ENCODE measurements at places on chromosomes 1 and 21.

DNA sequence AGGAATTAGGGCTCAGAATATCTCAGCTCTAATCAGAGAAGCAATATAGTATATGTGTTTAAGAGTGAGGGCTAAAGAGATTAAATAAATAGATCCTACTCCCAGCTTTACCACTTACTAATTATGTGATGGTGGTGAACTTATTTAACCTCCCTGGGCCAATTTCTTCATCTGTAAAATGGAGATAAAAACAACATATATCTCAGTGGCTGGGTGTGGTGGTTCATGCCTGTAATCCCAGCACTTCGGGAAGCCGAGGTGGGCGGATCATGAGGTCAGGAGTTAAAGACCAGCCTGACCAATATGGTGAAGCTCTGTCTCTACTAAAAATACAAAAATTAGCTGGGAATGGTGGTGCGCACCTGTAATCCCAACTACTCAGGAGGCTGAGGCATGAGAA is 135.2 kb downstream of the SLC44A5 start:
- DNase-seq = no peak

DNA sequence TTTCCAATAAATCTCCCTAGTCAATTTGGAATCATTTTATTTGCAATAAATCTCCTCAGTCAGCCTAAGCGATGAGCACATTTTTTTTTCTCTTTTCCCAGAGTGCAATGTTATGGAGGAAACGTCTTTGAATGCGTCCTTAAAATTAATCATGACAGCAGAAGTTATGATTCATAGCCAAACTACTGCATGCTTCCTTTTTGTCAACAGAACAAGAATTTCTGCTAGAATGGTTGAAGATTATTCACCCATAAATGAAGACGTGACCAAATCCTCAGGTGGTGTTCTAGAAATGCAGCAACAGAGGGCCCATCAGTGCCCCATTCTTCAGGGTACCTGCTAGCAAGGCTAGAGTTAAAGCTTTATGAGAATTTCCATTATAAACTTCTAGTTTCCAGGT is 407.9 kb upstream of the PKN2 start:
- no peak for DNase-seq

DNA sequence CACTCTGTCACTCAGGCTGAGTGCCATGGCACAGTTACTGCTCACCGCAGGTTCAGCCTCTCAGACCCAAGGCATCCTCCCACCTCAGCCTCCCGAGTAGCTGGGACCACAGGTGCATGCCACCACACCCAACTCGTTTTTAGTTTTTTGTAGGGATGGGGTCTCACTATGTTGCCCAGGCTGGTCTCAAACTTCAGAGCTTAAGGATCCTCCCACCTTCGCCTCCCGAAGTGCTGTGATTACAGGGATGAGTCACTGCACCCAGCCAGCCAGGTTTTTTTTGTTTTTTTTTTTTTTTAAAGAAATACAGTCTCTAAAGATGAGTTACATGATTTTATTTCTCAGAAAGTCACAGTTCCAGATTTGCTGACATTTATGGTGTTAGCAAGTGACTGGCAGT is 29.0 kb downstream of the BACE2 start:
- no peak for DNase-seq

GRCh38 chr21:45262616-45263015 is 25.1 kb downstream of the POFUT2 start:
- no peak for DNase-seq

GRCh38 chr1:38530957-38531356 is 328.6 kb downstream of the RRAGC start:
- DNase-seq = no peak

DNA sequence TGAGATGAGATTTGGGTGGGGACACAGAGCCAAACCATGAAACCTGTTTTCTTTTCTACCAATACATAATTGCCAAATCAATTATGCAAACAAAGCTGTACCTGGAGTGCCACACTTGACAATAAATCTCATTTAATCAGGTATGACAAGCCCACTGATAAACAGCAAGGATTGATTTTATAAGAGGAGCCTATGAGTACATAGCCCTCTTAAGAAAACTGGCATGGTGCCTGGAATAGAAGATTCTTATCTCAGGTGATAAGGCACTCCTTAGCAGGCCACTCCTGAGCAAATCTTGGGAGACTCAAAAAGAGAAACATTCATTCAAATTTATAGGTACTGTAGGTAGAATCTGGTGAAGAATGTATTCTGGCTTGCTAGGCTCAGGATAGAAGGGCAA is 28.6 kb upstream of the PDE4B start:
- DNase-seq = no peak

DNA sequence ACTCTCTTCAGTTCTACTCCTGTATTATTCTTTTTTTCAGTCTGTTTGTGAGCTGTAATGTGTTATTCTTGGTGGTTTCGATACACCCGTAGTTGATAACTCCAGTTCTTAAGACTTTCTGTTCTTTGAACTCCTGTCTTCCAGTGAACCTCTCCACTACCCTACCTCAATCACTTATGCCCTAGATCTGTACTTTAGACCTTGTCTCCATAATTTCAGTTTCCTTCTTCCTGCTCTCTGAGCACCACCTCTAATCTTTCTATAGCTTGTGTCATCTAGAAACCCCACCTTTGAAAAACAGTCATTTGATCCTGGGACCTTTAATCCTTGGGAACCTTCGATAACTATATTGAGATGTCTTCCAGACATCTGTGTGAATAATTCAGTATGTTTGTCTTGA is 159.3 kb downstream of the PIK3R3 start:
- no peak for DNase-seq

DNA sequence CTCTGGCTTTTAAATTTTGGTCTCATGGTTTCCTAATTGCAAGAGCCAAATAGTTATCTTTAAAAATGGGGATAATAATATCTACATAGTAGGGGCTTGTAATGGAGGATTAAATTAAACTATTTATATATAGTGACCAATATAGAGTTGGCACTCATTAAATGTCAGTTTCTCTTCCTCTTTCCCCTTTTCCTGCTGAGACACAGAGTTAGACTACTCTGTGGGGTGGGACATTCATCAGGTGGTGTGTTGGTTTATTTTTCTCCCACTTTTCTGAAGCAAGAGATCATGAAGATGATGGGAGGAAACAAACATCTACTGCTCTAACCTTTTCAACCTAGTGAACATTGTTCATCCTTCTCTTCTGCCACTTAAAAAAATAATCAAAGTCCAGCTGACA is 17.3 kb upstream of the RAP1A start:
- DNase-seq = no peak

GRCh38 chr1:228894442-228894989 is 159.2 kb downstream of the RHOU start:
- DNase-seq = no peak

GRCh38 chr1:11055676-11056075 is 4.1 kb downstream of the SRM start:
- no peak for DNase-seq

GRCh38 chr21:26800970-26801431 is 44.2 kb downstream of the ADAMTS1 start:
- no peak for DNase-seq
